ENCODE measurements at places on chromosomes 4 and X. TPM values are rescaled to one million over a fixed set of nuclear protein-coding genes. Genes with fewer than 3 reads are reported as not detected.

The GABRE gene
- total RNA-seq: not detected

The SCD5 gene
- total RNA-seq: 0.35 TPM

The EGF gene
- not detected for total RNA-seq

GRCh38 chr4:10492464-10492863 is 35.2 kb upstream of the ZNF518B start:
- peaks cover 11% of the 10 kb centered on the region for H3K27me3 ChIP-seq
- no peaks in the 10 kb centered on the region for H3K36me3 ChIP-seq
- no peak overlapping the region for H3K4me3 ChIP-seq
- no peak for DNase-seq
- H3K4me1 ChIP-seq: no peaks in the 10 kb centered on the region
- no peak overlapping the region for H3K27ac ChIP-seq

GRCh38 chr4:84733343-84734033 is 150.6 kb downstream of the CDS1 start:
- no peaks in the 10 kb centered on the region for H3K4me1 ChIP-seq
- no peak overlapping the region for H3K27ac ChIP-seq
- H3K27me3 ChIP-seq: peaks cover 9% of the 10 kb centered on the region
- H3K36me3 ChIP-seq: no peaks in the 10 kb centered on the region
- DNase-seq: no peak

DNA sequence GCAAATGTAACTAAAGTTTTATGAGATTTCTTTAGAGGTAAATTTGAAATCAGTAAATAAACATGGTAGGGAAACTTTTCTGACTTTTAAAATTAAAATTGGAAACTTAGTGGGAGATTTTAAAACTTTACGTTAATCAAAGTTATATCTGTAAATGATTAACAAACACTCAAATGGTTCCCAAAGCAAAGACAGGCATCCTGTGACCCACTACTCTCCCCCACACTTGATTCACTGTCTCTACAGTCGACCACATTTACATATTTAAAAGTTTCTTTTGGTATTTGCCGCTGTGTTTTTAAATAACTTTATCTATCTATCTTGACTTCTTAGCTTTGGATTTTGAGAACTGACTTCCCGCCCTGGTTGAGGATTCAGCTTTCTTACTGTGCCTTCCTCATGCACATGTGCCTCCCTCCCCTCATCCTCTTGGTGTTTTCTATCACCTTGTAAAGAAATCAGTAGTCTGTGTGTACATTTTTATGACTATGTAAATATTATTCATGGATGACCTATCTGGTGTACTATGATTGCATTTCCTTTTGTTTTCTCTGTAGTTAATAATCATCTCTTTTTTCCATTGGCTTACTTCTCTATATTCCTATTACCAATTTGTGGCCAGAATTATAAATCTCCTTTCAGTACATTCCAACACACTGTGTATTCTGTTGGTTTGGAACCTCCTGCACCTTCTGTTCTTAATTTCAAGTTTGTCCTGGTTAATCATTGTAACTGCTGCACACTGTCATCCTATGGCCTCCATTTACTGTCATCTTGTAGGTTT is 72.6 kb downstream of the WWC2 start:
- H3K27me3 ChIP-seq: no peaks in the 10 kb centered on the region
- no peak for DNase-seq
- H3K27ac ChIP-seq: no peak overlapping the region
- H3K4me1 ChIP-seq: no peaks in the 10 kb centered on the region

- no peak overlapping the region for H3K4me3 ChIP-seq
- no peak for DNase-seq
- H3K27ac ChIP-seq: no peak overlapping the region
- H3K4me1 ChIP-seq: no peaks in the 10 kb centered on the region
- H3K36me3 ChIP-seq: no peaks in the 10 kb centered on the region
Measured at GRCh38 chr4:7462509-7462971, 27.8 kb upstream of the PSAPL1 start.

DNA sequence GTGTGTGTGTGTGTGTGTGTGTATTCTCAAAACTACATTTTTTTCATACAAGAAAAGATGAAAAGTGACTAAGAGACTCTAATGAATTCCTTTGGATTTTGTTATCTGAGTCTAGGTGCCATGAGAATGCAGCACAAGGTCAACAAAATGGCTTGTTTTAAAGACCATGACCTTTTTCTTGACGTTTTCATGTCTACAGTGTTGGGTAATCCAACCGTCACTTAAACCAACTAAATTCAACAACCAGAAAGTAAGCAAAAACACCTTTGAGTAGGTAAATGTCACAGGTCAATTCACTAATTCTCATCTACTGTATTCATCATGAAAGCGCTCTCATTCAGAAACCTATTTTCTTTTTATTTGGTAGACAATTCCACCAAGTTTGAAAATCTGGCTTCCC is 3.1 kb downstream of the SMARCA1 start:
- DNase-seq: no peak
- peaks cover 3% of the 10 kb centered on the region for H3K4me1 ChIP-seq
- H3K36me3 ChIP-seq: no peaks in the 10 kb centered on the region
- H3K4me3 ChIP-seq: no peak overlapping the region
